HS-27A (cell line): ENCODE measurements at places on chromosomes 13 and 19.
A peak's percentile ranks its signal among the peaks of the same experiment; 100 is the strongest.

DNA sequence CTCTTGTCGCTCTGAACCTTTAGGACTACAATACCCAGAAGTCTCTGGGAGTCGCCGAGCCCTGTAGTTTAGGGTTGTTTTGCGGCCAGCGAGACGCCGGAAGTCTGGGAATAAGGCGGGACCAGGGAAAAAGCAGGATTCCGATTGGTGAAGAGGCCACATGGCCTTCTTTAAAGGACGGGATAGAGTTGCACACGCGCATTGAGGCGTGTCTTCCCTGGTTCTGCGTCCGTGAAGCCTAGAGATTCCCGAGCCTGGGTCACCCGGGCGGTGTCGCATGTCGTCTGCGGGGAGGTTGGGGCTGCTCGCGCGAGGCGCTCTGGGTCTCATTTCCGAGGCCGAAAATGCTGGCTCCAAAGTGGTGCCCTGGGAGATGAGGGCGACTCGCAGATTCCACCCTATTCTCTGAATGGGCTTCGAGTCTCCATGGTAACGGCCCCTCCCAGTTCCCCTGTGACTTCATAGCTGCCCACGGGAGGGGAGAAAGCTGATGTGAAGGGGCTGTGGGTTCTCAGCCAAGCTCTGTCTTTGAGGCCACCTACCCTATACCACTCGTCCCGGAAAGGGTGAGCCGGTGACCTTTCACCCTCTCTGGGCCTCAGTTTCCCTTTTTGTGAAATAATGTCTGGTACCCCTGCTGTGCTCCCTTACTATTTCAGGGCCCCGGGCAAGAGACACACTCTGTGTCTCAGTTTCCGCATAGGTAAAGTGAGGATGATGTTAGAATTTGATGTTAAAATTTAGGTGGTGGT, 614 bp upstream of the ZSCAN5A start:
- peak; percentile 98 for DNase-seq

- no peak for DNase-seq
These were observed 135.3 kb downstream of the ZIC5 start for GRCh38 chr13:99836291-99836690.

- no peak for DNase-seq
These were observed 274.3 kb downstream of the SHISA2 start for GRCh38 chr13:25777509-25777908.

GRCh38 chr19:52670046-52670445, 31.9 kb upstream of the ZNF83 start:
- DNase-seq: no peak

DNA sequence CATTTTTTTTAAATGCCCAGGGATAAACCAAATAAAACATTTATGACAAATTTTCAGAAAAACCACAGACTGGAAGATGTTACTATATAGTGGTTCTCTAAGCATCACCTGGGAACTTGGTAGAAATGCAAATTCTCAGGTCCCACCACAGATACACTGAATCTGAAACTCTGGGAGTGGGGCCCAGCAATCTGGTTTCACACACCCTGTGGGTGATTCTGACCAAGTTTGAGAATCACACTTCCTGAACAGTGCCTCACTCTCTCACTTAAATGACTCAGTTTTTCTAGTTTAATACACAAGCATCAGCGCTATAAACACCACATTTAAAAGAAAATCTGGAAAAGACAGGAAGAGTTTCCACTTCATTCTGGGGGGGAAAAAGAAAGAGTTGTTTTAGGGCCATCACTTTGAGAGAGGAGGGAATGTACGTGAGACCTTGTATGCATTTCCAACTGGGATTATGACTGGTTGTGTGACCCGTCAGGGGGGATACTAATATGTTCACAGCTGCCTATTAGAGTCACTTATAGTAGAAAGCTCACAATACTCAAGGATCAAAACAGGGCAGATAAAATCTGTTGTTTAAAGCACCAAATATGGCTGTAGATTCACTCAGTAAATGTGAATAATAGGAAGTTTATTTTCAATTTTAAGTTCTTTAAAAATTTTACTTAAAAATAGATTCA, 567.7 kb downstream of the GPC6 start:
- DNase-seq: no peak

DNA sequence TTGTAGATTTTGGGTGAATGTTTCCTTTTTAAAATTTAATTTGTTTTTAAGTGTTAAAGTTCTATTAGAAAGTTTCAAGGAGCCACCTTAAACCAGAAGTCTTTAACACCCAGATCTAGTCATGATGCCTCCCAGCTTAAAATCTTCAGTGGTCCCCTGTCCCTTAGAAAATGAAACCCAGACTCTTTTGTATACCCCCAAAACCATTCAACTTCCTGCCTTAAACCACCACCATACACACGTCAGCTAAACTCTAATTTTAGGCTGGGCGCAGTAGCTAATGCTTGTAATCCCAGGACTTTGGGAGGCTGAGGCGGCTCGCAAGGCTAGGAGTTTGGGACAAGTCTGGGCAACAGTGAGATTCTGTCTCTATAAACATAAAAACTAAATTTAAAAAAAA, 37.9 kb downstream of the N4BP2L1 start:
- DNase-seq: no peak

- DNase-seq: no peak
These were observed 122.9 kb downstream of the TSHZ3 start for GRCh38 chr19:31226151-31226935.

- peak; percentile 56 for DNase-seq
These were observed 2.2 kb upstream of the ZNF665 start for GRCh38 chr19:53195265-53195903.
